Activated CD8-positive, alpha-beta memory T cell treated with anti-CD3 and anti-CD28 coated beads, Interleukin-2, amount 50 U/mL, for 4 hours (primary cell): ENCODE measurements at places on chromosomes 5 and 9.

- no peak for DNase-seq
These were observed 717 bp upstream of the NCS1 start for GRCh38 chr9:130171226-130172148.

- DNase-seq, result no peak
These were observed 40.4 kb upstream of the FGF1 start for GRCh38 chr5:142726188-142726731.

- peak; percentile 58 for DNase-seq
These were observed 106.0 kb downstream of the PHF2 start for GRCh38 chr9:93682155-93682968.

DNA sequence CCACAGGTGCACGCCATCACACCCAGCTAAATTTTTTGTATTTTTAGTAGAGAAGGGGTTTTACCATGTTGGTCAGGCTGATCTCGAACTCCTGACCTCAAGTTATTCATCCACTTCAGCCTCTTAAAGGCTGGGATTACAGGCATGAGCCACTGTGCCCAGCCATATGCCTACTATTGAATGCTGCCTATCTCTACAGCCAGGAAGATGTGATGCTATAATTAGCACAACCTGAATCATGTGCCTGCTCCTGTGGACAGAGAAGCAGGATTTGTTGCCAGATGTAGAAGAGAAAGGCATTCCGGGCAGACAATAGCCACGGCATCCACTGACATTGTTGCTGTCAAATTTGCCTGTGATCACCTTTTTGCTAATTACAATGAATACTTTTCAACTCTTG lies 24.4 kb upstream of the MLLT3 start:
- DNase-seq, result no peak

GRCh38 chr9:89935115-89935514 lies 330.3 kb downstream of the GADD45G start:
- DNase-seq, result no peak

GRCh38 chr5:54062958-54063357 lies 247.4 kb downstream of the ARL15 start:
- no peak for DNase-seq

GRCh38 chr5:159906463-159906862 lies 9.8 kb upstream of the ADRA1B start:
- DNase-seq, result no peak

DNA sequence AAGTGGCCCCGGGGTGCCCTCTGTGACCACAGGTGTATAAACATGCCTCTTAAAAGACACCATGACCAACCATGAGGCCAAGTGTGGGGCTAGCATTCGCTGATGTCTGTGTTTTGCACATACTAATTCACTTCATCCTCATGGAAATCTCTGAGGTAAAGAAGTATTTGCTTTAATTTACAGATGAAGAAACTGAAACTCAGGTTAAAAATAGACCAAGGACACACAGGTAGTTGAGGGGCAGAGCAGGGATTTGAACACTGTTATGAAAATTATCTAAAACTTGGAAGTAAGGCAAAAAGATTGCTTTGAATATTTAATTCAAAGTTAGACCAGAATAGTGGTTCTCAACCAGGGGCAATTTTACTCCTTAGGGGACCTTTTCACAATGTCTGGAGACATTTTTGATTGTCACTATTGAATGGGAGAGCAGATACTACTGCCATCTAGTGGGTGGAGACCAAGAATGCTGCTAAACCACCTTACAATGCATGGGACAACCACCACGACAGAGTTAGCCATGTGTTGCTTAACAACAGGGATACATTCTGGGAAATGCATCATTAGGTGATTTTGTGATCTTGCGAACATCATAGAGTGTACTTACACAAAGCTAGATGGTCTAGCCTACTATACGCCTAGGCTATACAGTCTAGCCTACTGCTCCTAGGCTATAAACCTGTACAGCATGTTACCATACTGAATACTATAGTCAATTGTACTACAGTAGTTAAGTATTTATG lies 8.0 kb upstream of the FXN start:
- DNase-seq, result peak; percentile 21

GRCh38 chr9:37465249-37466036 lies at the start of gene ZBTB5:
TSS of gene ZBTB5 (minus strand) at chr9:37465450. CDS start at chr9:37442551, 22,899 bp downstream.
- DNase-seq, result peak; percentile 98

GRCh38 chr9:86464242-86464641 lies 110.0 kb upstream of the TUT7 start:
- no peak for DNase-seq

DNA sequence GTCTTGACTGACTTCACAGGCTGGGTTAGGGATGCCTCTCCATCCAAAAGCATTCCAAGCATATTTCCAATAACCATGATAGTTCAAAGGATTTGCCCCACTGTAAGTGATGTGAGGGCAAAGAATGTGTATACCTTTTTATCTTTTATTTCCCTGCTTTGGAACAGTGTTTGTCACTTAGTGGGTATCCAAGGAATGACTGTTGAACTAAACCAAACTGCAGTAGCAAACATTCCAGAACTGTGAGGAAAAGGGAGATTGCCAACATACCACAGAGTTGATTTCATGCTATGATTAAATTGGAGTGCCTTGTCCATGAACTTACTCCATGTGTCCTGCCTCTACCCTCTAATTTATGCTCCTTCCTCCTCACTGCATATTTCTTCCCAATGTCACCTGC lies 400.0 kb downstream of the KIAA0825 start:
- DNase-seq, result no peak

DNA sequence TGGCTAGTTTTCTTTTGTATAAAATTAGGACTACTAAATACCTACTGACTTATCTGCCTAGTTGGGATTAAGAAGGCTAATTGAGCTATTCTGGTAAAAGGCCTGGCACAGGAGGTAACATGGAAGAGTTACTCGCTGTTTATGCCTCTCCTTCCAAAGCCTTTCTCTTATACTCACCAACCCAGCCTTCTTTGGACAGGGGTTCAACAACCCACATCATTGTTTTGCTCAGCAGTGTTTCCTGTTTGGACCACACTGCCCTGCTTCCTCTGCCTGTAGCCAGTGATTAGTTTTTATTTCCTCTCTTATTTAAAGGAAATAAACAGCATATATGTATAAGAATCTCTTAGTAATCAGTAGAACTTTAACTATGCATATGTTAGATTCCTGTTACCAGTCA lies 85.1 kb upstream of the TLX3 start:
- DNase-seq, result no peak

- no peak for DNase-seq
These were observed 212.2 kb downstream of the CHSY3 start for GRCh38 chr5:130116462-130116861.

DNA sequence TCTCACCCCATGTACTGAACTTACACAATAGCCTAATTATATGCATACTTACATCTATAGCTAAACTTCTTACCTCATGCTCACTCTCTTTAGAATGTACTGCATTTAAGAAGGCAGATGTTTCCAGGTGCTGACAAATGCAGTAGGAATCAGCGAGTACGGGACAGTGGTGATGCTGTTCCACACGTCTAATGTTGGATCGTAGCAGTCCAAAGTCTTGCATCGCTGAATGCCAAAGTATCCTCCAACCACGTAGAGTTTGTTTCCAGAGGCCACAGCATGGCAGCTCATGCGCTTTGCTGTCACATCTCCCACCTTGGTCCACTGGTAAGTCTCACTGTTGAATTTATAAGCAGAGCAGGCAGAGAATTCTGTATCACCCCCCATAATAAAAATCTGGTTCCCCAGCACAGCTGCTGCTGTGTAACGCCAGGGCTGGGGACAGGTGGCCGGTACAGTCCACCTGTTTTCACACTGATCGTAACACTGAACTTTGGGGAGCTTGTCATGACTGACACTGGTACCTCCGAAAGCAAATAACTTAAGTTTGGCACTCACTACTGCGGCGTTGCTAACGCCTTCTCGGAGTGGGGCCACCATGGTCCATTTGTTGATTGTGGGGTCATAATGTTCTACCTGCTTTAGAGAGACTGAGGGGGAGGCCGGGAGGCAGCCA lies 5.8 kb downstream of the ENC1 start:
- no peak for DNase-seq

DNA sequence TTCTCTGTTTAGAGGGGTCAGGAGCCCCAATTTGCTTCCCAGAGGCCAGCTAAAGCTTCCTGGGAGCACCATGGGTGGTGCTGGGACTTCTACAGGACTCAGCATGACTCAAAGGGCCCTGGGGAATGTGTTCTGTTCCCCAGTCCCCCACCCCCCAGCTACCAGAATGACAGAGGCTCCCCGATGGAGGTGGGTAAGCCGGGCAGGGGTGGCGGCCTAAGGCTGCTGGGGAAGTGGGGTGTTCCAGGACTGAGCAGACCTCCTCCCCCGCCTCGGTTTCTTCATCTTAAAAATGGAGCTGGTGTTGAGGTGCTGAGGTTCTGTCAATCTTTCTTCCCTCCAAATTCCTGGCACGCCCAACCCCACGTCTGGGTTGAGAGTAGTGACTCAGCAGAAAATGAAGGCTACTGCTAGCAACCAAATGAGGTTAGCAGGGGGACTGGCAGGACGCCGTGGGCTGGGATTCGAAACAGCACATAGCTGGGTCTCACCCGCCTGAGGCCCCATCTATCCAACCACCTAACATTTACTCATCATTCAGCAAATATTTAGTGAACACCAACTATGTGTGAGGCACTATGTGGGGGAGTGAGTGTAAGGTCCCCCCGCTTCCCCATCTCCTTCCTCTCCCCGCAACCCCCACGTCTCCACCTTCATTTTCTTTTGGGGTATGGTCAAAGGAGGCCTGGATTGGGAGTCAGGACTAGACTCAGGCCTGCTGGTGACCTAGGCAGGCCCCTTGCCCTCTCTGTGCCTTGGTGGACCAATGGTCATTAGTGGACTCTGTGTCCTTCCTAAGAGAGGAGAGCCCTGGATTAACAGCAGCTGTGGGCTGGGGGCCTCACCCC lies 50.2 kb downstream of the C9orf50 start:
- no peak for DNase-seq

DNA sequence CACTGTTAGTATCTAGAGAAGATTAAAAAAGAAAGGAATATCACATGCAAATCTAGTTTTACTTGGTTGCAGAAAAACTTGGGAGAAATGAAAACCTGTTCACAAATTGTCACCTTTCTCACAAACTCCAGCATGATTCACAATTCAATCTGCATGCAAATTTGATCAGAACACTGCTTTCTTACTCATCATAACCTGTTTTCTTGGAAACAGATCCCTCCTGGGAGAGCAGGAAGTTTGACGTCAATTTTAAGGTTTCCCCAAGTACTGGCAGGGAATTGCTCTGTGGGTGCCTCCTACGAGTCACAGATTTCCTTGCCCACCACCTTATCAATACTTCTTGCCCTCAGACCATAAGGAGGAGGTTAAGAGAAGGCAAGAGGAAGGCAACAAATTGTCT lies 30.2 kb upstream of the HTR4 start:
- DNase-seq, result no peak

- DNase-seq, result no peak
These were observed 85.7 kb upstream of the NTRK2 start for GRCh38 chr9:84583866-84584265.

DNA sequence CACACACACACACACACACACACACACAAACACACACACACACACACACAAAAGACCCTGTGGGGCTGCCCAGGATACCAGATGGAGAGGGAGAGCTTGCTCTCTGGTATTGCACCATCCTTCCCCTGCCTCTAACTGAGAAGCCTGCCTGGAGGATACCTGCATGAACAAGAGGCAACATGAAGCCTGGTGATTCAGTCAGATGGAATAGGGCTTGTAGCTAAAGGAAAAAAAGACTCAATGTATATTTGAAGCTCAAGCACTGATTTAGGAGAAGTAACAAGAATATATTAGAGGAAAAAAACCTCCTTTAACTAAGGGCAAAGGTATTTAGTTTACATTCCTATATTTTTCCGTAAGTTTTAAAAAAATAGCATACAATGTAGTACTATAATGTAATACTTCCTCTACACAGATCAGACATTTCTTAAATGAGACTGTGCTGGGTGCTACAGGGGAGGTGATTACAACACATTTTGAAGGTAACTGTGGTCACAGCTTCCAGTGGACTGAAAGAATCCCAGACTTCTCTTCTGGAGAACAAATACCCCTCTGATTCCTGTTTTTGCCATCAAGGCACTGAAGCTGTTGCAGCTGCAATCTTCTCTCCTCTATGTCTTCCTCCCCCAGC lies 169.3 kb downstream of the DCP2 start:
- DNase-seq, result no peak

- no peak for DNase-seq
These were observed 153.3 kb downstream of the ST8SIA4 start for GRCh38 chr5:100749771-100750284.

- DNase-seq, result no peak
These were observed 52.1 kb upstream of the FSTL4 start for GRCh38 chr5:133664422-133664821.

GRCh38 chr9:77802515-77803293 lies 154.6 kb upstream of the GNA14 start:
- no peak for DNase-seq

DNA sequence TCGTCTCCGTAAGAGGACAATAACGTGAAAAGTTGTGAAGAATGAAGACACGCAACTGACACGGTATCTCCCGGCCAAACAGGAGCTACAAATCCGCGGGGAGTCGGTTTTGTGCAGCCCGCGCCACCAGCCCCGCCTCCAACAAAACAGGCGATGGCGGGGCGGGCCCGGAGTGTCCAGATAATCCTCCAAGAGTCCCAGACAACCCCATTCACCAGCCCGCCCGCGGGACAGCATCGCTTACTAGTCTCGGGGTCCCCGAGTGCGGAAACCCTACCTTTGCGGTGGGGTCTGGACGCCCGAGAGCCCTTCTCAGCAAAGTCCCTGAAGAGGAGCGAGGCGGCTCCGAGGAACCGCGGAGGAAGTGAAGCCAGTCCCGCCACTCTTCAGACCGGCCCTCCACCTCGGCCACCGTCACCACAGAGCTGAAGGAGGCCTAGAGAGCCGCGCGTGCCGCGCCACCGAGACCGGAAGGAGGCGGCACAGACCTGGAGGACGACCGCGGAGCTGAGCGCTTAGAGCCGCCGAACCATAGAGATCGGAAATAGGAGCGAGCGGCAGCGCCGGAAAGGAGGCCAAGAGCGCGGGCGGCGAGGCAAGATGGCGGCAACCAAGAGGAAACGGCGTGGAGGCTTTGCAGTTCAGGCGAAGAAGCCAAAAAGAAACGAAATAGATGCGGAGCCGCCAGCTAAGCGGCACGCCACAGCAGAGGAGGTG lies at the start of the genes BRIX1 and RAD1:
Gene BRIX1, plus strand, starts transcription at position 573 of the 717 bp plus-strand sequence. Its CDS starts 28 bp downstream, at position 601.
Gene RAD1, minus strand, starts transcription at position 366 of the 717 bp plus-strand sequence. CDS start 612 bp downstream, outside the sequence.
- peak; percentile 91 for DNase-seq

DNA sequence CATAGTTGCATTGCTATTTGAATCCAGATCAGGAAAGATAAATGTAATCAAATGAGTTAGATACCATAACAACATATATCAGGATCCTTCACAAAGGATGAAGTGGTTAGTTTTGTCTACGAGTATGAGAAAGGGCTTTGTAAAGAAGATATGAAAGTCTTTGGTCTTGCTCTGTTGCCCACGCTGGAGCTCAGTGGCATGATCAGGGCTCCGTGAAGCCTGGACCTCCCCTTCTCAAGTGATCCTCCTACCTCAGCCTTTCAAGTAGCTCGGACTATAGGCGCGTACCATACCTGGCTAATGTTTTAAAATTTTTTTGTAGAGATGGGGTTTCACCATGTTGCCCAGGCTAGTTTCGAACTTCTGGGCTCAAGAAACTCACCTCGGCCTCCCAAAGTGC lies 1.8 kb downstream of the SMC5 start:
- DNase-seq, result no peak

DNA sequence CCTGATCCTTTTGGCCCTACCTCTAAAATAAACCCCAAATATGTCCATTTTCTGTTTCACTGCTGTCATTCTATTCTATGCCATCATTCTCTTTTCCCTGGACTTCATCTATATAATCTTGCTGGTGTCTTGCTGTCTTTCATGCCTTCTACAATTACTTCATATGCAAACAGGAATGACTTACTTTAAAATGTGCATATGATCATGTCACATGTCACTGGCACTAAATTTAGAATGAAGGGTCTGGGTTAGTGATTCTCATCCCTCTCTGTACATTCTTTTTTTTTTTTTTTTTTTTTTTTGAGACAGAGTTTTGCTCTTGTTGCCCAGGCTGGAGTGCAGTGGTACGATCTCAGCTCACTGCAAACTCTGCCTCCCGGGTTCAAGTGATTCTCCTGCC lies 22.9 kb downstream of the FAF2 start:
- no peak for DNase-seq
